ENCODE measurements at places on chromosomes 3 and 15.

- no peak for DNase-seq
Measured at GRCh38 chr15:70355275-70355795, 257.6 kb upstream of the TLE3 start.

DNA sequence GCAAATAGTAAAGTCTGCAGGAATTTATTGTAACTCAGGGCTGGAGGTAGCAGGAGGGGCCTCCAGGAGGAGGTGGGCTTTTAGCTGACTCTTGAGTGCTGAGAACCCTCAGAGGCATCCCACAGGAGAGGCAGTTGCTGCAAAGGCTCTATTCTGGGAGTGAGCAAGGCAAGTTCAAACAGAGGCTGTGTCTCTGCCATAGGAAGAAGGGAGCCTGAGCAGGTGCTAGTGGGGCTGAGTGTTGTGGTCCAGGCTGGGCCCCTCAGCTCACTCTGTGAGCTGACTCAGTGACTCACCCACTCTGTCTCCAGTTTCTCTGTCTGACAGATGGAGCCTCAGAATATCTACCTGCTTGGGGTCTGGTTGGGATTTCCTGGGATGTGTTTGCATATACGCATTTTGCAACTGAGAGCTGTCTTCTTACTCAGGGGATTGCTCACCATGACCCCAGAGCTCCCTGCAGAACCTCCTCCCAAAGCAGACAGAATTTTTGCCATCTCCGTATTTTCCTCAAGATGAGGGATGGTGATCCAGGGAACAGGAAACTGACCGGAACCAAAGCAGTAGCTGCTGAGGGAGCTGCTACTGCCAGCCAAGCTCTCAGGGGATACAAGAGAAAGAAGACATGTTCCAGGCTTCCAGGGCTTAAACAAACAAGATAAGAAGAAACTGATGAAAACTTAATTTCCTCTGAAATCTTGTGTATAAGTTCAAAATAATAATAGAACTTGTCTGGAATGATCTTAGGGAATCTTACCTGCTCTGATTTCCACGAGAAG lies 13.6 kb upstream of the NOX5 start:
- DNase-seq = no peak

GRCh38 chr15:29324746-29325145 lies 55.1 kb upstream of the NSMCE3 start:
- DNase-seq = no peak

- DNase-seq = no peak
Measured at GRCh38 chr3:45509038-45509767, 85.3 kb upstream of the LIMD1 start.

DNA sequence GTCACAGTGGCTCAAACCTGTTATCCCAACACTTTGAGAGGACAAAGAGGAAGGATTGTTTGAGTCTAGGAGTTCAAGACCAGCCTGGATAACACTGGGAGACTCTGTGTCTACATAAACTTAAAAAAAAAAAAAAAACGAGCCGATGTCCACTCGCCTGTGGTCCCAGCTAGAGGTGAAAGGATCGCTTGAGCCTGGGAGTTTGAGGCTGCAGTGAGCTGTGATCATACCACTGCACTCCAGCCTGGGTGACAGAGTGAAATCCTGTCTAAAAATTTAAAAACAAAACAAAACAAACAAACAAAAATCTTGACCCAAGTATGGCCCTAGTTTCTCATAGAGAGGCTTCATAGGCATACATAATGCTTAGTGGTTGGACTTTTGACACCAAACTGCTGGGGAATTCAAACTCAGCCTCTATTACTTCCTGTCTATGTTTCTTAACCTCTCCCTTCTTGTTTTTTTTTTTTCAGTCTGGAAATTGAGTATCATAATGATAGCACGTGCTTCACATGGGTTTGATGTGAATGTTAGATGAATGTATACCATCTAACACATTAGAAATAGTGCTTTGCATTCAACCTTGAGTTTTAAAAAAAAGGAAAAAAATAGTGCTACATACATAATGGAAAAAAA lies 46.4 kb upstream of the CAPN7 start:
- no peak for DNase-seq

DNA sequence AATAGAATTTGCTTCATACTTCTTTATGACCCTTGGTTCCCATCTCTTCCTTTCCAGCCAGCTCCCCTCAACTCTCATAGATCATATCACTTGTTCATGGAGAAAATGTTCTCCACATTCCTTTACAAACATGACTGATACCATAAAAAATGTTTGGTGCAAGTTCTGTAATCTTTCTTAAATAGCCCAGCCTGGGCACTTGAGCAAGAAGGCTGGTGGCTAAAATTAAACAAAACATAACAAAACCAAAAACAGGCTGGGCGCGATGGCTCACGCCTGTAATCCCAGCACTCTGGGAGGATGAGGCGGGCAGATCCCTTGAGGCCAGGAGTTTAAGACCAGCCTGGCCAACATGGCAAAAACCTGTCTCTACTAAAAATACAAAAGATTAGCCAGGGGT lies 8.9 kb upstream of the POLR2M start:
- DNase-seq = no peak

- no peak for DNase-seq
Measured at GRCh38 chr3:108283006-108283405, 13.3 kb upstream of the HHLA2 start.
